Immature natural killer cell (primary cell): ENCODE measurements at places on chromosomes 11 and 22.

DNA sequence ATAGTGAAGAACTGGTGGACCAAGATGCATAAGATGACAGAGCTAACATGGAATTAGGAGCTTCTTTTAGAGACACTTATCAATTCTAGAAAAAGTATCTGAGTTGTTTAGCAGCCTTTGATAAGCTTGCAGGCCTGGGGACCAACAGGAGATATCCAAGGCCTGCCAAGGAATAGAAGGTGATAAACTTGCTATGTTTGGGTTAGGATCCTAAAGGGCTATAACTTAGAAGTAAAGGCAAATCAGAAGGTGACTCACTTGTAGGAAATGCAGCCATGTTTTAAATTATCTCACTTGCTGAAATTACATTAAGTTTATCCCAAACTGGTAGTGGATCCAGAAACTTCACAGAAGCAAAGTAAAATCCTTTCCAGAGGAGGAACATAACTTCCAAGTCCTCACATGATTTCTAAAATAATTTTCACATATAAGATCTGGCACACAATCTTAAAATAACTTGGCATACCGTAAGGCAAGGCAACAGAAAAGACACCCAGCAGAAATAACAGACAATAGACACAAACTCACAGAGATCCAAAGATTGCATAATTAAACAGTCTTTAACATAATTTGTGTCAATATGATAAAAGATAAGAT, 69.6 kb upstream of the TEAD1 start:
- DNase-seq, result no peak

GRCh38 chr11:94010136-94010535, 11.0 kb upstream of the HEPHL1 start:
- DNase-seq, result no peak

DNA sequence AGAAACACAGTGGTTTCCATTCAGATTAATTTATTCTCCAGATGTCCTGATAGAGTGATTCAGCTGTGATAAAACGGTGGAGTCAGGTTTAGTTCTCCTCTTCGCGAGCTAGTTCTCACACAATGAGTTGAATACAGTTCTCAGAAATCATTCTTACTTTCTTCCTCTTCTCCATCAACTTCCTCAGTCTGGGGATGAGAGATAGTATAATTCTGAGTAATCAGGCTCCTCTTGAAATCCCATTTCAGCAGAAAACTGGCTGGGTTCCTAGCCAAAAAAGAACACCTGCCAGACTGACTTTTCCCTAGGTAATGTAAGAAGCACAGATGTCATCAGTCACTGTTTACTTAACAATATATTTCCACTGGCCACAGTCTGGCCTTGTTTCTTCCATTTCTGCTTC, 76.7 kb downstream of the SVIP start:
- no peak for DNase-seq

GRCh38 chr11:62835336-62835735, 2.7 kb upstream of the TEX54 start:
- no peak for DNase-seq

DNA sequence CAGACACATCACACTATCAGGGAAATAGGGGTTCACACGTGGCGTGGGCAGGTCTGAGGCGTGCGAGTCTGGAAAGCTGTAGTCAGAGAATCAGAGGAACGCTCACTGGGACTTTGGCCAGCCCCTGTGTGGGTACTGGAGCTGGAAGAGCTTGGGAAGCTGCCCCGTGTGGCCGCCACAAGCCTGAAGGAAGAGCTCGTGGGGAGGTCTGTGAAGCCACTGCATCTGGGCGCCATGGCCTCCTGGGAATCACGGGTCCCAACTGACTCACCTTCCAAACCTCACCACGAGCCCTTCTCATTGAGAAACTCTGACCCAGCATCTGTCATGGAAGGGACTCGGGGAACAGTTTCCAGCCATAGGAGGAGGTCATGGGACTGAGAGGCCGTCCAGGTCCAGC, 5.9 kb upstream of the MRGPRF start:
- no peak for DNase-seq

DNA sequence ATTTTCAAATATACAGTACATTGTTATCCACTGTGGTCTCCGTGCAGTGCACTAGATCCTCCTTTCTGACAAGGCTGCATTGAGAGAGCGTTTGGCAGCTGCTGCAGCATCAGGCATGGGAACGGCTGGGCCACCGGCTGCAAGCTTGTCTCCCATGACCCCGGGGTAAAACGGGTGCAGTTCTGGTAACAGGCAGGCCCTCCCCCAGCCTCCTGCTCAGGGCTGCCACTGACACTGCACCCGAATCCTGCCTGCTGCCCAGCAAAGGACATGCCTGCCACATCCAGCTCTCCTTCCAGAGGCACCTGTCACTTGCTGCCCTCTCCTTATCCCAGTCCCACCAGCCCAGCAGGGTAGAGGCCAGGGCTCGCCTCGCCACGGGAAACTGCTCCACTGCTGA, 124.5 kb upstream of the TMEM45B start:
- no peak for DNase-seq

- DNase-seq, result no peak
Observed at GRCh38 chr11:20458905-20459632, 71.6 kb downstream of the PRMT3 start.

DNA sequence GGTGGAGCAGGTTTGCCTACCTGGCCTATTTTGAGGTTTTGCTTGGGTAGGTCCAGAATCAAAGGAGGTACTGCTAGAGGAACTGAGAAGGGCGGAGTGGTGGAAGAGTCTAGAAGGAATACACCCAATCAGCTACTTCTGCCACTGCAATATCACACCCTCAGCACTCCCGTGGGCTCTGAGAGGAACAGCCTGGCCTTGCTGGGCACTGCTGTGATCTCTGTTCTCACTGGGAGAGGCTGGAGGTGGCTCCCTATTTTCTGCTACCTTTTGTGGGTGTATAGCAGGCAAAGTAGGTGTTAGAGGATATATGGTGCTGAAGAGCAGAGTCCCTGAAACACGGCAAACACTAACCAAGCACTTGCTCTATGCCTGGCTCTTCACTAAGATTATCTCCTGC, 25.0 kb upstream of the IGSF22 start:
- DNase-seq, result no peak

GRCh38 chr11:27700351-27701301, at the start of gene BDNF:
TSS of gene BDNF (minus strand) at chr11:27700455. CDS start at chr11:27658564, 41,891 bp downstream.
- DNase-seq, result no peak

- no peak for DNase-seq
Observed at GRCh38 chr11:36153551-36153950, 135.7 kb downstream of the COMMD9 start.

GRCh38 chr22:23107487-23108248, 34.1 kb downstream of the RSPH14 start:
- no peak for DNase-seq
